ENCODE measurements at places on chromosomes 2 and 18. TPM values are rescaled to one million over a fixed set of nuclear protein-coding genes. Genes with fewer than 3 reads are reported as not detected.

DNA sequence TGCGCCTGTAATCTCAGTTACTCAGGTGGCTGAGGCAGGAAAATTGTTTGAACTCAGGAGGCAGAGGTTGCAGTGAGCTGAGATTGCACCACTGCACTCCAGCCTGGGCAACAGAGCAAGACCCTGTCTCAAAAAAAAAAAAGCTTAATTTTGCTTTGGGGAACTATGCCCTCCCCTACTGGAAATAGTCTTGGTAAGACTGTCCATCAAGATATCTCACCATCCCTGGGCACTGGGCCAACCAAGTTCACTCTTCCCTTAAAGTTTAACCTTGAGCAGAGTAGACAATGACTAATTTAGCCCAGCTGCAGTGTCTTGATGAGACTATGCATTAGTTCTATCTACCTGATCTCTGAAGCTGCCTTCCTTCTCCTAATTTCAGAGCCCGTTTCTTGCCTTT, 44.7 kb downstream of the ASXL2 start:
- no peak for DNase-seq
- H3K27me3 ChIP-seq: no peaks in the 10 kb centered on the region
- no peak overlapping the region for H3K4me3 ChIP-seq
- no peaks in the 10 kb centered on the region for H3K4me1 ChIP-seq

DNA sequence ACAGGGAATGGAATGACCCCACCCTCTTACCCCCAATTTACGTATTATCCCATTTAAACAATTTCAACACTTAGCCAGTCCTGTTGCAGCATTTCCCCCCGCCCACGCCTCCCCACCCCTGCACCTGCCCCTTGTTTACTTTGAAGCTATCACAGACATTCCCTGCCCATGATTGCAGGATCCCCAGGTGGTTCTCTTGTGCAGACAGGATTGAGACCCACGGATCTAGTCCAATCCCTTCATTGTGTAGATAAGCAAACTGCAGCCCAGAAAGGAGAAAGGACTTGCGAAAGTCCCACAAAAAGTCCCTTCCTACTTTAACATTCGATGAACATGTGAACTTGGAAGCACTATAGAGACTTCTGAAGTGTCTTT, 38.9 kb downstream of the TMEM17 start:
- H3K27me3 ChIP-seq: no peaks in the 10 kb centered on the region
- H3K4me1 ChIP-seq: no peaks in the 10 kb centered on the region
- DNase-seq: no peak
- H3K27ac ChIP-seq: peak overlapping the region; percentile 41

DNA sequence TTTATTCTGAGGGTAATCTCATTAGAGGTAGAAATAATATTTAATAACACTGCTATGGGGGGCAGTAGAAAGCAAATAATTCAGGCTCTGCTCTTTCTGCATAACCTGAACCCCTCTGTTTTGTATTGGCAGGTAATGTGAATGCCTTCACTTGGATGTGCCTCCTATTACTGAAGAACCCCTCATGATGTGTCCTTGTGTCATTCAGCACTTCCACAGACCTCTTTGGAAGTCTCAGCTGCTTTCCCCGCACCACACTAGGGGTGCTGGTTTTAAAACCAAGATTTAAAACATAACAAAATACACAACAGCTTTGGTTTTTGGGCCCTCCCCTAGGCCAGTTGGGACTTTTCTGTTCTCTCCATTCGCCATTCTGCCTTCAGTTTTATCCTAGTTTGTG, 281.7 kb upstream of the MC4R start:
- no peaks in the 10 kb centered on the region for H3K36me3 ChIP-seq
- DNase-seq: no peak
- H3K27ac ChIP-seq: no peak overlapping the region
- H3K27me3 ChIP-seq: no peaks in the 10 kb centered on the region

GRCh38 chr2:119252186-119253113, 28.8 kb downstream of the STEAP3 start:
- H3K27me3 ChIP-seq: no peaks in the 10 kb centered on the region
- H3K4me3 ChIP-seq: no peak overlapping the region
- peak overlapping the region; percentile 21 for H3K27ac ChIP-seq
- DNase-seq: no peak

- DNase-seq: no peak
- no peak overlapping the region for H3K4me3 ChIP-seq
- H3K27me3 ChIP-seq: no peaks in the 10 kb centered on the region
- H3K36me3 ChIP-seq: no peaks in the 10 kb centered on the region
- no peak overlapping the region for H3K27ac ChIP-seq
Measured at GRCh38 chr18:44632469-44633145, 48.1 kb upstream of the SETBP1 start.

DNA sequence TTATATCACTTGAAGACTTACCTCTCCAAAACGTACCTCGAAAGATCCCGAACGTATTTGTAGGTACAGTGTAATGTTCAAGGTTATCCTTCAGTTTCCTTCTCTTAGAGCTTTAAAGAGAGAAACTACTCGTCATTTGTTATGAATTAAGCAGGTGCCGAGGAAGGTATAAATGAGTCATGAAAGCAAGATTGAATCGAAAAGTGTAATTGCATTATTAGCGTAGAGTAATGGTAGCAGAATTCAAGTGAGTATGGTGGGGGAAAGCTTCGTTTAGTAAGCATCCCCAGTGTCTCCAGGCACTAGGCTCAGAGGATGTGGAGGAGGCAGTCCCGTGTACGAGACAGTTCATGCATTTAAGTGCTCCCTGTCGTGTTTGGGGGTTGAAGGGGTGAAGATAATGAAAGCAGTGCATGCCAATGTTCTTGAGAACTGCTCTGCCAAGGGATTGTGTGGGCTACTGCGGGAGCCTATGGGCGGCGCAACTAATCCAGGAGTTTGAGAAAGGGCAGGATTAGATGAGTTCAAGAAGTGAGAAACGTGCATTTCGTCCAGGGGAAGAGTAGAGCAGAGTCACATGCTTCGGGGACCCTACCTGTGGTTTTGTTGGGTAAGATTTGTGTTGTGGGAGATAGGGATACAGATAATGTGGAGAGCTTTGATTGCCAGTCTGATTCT, 858 bp downstream of the POLR1B start:
- peak overlapping the region; percentile 70 for H3K4me3 ChIP-seq
- peaks cover 10% of the 10 kb centered on the region for H3K4me1 ChIP-seq
- DNase-seq: no peak
- no peaks in the 10 kb centered on the region for H3K27me3 ChIP-seq

GRCh38 chr2:179181002-179181401, 83.6 kb downstream of the SESTD1 start:
- H3K27ac ChIP-seq: no peak overlapping the region
- no peaks in the 10 kb centered on the region for H3K36me3 ChIP-seq
- no peak for DNase-seq

- H3K27me3 ChIP-seq: no peaks in the 10 kb centered on the region
- H3K4me1 ChIP-seq: no peaks in the 10 kb centered on the region
- no peak overlapping the region for H3K27ac ChIP-seq
- no peak for DNase-seq
- H3K36me3 ChIP-seq: no peaks in the 10 kb centered on the region
Measured at GRCh38 chr2:133680343-133681049, 112.2 kb upstream of the NCKAP5 start.

DNA sequence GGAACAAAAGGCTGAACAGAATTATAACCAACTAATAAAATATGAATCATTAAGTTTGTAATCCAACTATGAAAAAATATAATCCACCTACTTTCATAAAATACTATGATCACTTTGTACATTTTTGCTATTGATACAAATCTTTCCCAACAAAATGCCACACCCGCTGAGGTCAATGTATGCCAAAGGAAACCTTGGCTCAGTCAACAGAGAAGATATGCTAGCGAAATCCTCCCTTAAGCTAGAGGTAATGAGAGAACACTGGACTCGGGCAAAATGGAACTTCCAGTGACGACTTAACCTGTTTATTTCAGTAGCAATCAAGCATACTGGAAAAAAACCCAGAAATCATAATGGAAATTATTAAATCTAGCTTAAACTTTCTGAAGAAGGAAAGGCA, 81.5 kb downstream of the NOL10 start:
- H3K4me1 ChIP-seq: no peaks in the 10 kb centered on the region
- no peaks in the 10 kb centered on the region for H3K27me3 ChIP-seq
- DNase-seq: no peak

DNA sequence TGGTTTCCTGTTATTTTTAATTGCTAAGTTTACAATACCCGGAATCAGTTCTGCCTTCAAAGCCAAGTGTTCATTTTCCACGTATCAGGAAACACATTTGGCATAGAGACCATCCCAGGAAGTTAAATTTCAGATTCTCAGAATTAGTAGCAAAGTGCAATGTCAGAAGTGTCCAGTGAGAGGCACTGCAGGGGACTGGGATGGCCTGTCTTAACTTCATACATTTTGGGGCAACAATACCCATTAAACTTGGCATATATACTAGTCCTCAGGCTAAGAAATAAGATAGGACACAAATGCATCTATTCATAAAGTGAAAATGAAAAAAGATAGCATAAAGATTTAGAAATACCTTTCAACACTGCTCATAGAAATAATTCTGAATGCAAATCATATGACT, 1.5 kb upstream of the IL1RL2 start:
- H3K36me3 ChIP-seq: no peaks in the 10 kb centered on the region
- DNase-seq: no peak
- H3K27me3 ChIP-seq: no peaks in the 10 kb centered on the region
- no peak overlapping the region for H3K4me3 ChIP-seq
- no peak overlapping the region for H3K27ac ChIP-seq
- peaks cover 4% of the 10 kb centered on the region for H3K4me1 ChIP-seq

- no peaks in the 10 kb centered on the region for H3K4me1 ChIP-seq
- no peak for DNase-seq
- no peaks in the 10 kb centered on the region for H3K27me3 ChIP-seq
- no peak overlapping the region for H3K27ac ChIP-seq
- no peaks in the 10 kb centered on the region for H3K36me3 ChIP-seq
- H3K4me3 ChIP-seq: no peak overlapping the region
Measured at GRCh38 chr2:228039752-228040534, 141.5 kb downstream of the SPHKAP start.

GRCh38 chr2:182142062-182142461, 156.4 kb downstream of the PPP1R1C start:
- H3K27ac ChIP-seq: no peak overlapping the region
- no peaks in the 10 kb centered on the region for H3K27me3 ChIP-seq
- no peak for DNase-seq
- H3K4me3 ChIP-seq: no peak overlapping the region
- no peaks in the 10 kb centered on the region for H3K4me1 ChIP-seq

GRCh38 chr2:143451642-143452281, 322.5 kb downstream of the ARHGAP15 start:
- H3K36me3 ChIP-seq: no peaks in the 10 kb centered on the region
- DNase-seq: no peak

- no peak overlapping the region for H3K4me3 ChIP-seq
- no peak overlapping the region for H3K27ac ChIP-seq
- no peaks in the 10 kb centered on the region for H3K27me3 ChIP-seq
Measured at GRCh38 chr2:4012197-4012596, 308.8 kb downstream of the DCDC2C start.

DNA sequence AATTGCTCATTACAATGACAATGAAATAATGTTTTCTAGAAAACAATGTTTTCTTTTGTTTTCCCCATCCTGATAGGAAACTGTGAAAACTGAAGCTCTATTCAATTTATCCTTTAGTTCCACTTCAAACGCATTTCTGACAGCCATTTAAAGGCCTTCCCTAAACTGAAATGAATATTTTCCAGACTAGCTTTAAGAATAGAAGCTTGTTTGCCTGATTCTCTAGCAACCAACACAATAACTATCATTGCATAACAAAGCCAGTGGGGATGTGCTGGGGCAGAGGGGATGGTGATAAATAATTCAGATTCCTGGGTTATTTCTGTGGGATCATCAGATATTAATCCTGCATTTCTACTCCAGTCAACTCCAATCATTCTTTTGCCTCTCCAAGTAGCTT, 427.1 kb downstream of the RND3 start:
- DNase-seq: no peak
- no peaks in the 10 kb centered on the region for H3K36me3 ChIP-seq
- no peaks in the 10 kb centered on the region for H3K27me3 ChIP-seq
- H3K4me1 ChIP-seq: no peaks in the 10 kb centered on the region
- H3K27ac ChIP-seq: no peak overlapping the region

- no peak overlapping the region for H3K4me3 ChIP-seq
- H3K27me3 ChIP-seq: no peaks in the 10 kb centered on the region
- H3K27ac ChIP-seq: no peak overlapping the region
- H3K4me1 ChIP-seq: no peaks in the 10 kb centered on the region
- H3K36me3 ChIP-seq: no peaks in the 10 kb centered on the region
Measured at GRCh38 chr2:73821227-73821626, 7.5 kb upstream of the STAMBP start.

GRCh38 chr18:46313521-46313920, 209.3 kb downstream of the HAUS1 start:
- no peak for DNase-seq
- H3K27ac ChIP-seq: no peak overlapping the region
- H3K4me1 ChIP-seq: no peaks in the 10 kb centered on the region
- H3K4me3 ChIP-seq: no peak overlapping the region
- H3K36me3 ChIP-seq: no peaks in the 10 kb centered on the region

- no peaks in the 10 kb centered on the region for H3K27me3 ChIP-seq
- H3K4me1 ChIP-seq: no peaks in the 10 kb centered on the region
- no peaks in the 10 kb centered on the region for H3K36me3 ChIP-seq
- DNase-seq: no peak
- H3K27ac ChIP-seq: no peak overlapping the region
Measured at GRCh38 chr2:26400723-26401122, 997 bp upstream of the DRC1 start.

DNA sequence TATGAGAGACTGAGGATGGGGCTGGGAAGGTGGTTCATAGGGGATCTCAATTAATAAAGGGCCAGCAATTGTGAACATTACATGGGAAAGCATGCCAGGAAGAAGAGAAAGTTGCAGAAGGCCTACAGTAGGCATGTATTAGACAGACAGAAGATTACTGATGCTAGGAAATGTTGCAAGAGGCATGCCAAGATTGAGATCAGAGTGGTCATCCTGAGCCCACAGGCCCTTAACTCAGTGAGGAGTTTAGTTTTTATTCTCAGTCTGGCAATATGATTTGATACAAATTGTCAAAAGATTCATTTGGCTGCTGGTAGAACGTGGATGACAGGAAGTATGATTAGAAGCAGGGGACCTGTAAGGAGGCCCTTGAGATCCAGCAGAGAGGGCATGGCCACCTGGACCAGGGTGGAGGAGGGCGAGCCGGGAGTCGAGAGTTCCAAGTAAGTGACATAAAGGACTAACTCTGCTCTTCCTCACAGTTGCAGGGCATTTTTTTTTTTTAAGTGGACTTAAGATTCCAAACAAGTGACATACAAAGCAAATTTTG, 54.9 kb downstream of the EPHA4 start:
- H3K4me3 ChIP-seq: no peak overlapping the region
- no peaks in the 10 kb centered on the region for H3K36me3 ChIP-seq
- no peak for DNase-seq
- H3K27me3 ChIP-seq: no peaks in the 10 kb centered on the region

GRCh38 chr18:10374636-10375293, 79.7 kb upstream of the APCDD1 start:
- no peak for DNase-seq
- H3K4me1 ChIP-seq: no peaks in the 10 kb centered on the region
- no peaks in the 10 kb centered on the region for H3K36me3 ChIP-seq
- no peaks in the 10 kb centered on the region for H3K27me3 ChIP-seq
- H3K4me3 ChIP-seq: no peak overlapping the region

PRSS56 gene
- total RNA-seq: not detected

DSG1 gene
- total RNA-seq: not detected

SCYGR5 gene
- not detected for total RNA-seq

REG1A gene
- total RNA-seq: 0.82 TPM

FOXD4L1 gene
- total RNA-seq: not detected

EVX2 gene
- total RNA-seq: not detected
